T-helper 17 cell (primary cell): ENCODE measurements at places on chromosomes 7 and 10.

- no peak for DNase-seq
These were observed 294.0 kb downstream of the PRPF18 start for GRCh38 chr10:13880760-13881159.

GRCh38 chr7:132255115-132255797, 321.0 kb downstream of the PLXNA4 start:
- DNase-seq: no peak

DNA sequence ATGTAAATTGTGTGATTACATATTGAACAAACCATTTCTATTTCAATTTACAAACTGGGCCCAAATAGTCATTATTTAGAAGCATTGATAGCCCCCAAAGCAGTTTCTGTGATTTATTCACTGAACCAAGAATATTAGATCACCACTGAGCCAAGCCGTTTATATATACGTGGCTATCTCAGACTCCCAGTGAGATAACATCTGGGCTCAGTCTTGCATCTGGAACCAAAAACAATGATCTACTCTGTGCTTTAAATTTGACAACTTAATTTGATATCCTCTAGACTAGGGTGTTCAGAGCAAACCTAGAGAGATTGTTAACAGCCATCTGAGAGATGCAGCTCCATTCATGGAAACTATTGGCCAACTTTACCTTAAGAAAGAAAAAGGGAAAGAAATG, 41.4 kb upstream of the BTBD16 start:
- DNase-seq: no peak

DNA sequence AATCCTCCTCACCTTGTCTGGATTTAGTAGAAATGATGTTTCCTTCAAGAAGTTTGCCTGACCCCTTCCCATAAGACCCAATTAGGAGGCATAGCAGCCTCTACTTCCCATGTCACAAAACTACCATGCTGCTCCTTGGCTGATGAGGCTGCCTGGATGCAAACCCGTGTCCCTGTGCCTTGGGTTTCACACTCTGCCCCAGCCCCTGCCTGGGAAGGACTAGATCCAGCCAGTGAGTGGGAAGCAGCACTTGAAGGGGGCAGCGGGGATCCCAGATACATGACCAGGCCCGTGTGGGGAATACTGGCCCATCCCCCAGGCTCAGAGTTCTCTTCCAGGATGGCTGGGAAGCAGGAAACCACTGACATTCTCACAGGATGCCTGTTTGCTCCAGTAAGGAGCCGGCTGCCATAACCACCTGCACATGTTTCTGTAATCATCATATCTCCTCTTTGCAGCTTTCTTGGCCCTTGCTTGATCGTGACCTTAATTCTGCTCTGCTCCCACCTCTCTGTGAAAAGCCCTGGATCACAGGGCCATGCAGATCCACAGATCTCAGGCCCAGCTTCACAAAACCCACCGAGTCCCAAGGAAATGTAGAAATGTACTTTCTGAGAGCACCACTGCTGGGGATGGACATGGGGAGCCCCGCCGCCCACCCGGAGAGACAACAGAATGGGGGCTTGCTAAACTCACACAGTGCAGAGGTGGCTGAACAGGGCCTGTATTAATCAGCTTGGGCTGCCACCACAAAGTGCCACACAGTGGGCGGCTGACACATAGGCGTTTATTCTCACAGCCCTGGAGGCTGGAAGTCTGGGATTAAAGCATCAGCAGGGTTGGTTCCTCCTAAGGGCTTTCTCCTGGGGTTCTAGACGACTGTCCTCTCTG, 287.8 kb upstream of the IGFBP3 start:
- DNase-seq: no peak

- no peak for DNase-seq
These were observed 42.3 kb downstream of the ARID5B start for GRCh38 chr10:61943674-61944378.

DNA sequence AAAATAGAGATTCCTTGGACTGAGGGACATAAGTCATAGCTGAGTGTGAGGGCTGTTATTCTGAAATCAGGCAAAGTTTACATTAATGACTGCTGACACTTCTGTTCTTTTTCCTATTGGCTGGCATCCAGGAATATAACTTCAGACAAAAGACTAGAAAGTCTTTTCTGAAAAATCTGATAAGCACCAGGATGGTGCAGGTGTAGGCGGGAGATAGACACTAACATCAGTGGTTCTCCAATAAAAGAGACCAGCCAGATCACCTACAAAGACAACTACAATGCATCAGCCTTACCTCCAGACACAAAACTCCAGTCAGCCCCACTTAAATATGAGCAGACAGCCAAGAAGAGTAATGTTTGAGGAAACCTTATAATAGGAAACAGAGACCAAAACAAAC, 168.3 kb upstream of the LRGUK start:
- no peak for DNase-seq

GRCh38 chr7:45181991-45182855, 24.6 kb downstream of the RAMP3 start:
- no peak for DNase-seq

- no peak for DNase-seq
These were observed 107.9 kb upstream of the FAM180A start for GRCh38 chr7:135856356-135857144.

GRCh38 chr7:47602272-47603004, 20.5 kb upstream of the TNS3 start:
- DNase-seq: no peak

GRCh38 chr10:70162892-70163201, 7.5 kb downstream of the SAR1A start:
- DNase-seq: no peak
